ENCODE measurements at places on chromosomes 5 and 9. TPM values are rescaled to one million over a fixed set of nuclear protein-coding genes. Genes with fewer than 3 reads are reported as not detected.

DNA sequence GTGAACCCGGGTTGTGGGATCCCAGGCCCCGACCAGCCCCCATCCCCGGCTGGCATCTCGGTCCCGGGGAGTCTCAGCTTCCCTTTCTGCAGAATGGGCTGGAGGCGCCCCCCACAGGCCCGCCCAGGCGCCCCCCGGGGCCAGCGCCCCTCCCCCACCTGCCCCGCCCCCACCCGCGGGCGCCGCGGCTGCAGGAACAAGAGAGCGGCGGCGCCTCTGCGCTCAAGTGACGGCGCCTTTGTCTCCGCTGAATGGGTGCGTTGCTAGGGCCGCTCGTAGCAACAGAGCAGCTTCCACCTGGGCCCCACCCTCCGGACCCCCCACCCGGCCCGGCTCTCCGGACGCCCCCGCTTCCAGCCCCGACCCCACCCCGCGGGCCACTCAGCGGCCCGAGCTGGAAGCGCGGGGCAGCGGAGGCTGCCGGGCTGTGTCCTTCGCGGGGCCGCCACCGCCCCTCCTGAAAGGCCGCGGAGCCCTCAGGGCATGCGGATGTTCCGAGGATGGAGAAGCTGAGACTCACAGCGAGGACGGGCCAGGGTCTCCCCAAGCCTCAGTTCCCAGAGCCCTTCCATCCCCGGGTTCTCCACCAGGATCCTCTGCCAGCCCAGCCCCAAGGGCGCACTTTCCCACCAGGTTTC is 27.5 kb downstream of the ADGRD2 start:
- DNase-seq = no peak

GRCh38 chr5:44797841-44798240 is 10.9 kb upstream of the MRPS30 start:
- no peak for DNase-seq

DNA sequence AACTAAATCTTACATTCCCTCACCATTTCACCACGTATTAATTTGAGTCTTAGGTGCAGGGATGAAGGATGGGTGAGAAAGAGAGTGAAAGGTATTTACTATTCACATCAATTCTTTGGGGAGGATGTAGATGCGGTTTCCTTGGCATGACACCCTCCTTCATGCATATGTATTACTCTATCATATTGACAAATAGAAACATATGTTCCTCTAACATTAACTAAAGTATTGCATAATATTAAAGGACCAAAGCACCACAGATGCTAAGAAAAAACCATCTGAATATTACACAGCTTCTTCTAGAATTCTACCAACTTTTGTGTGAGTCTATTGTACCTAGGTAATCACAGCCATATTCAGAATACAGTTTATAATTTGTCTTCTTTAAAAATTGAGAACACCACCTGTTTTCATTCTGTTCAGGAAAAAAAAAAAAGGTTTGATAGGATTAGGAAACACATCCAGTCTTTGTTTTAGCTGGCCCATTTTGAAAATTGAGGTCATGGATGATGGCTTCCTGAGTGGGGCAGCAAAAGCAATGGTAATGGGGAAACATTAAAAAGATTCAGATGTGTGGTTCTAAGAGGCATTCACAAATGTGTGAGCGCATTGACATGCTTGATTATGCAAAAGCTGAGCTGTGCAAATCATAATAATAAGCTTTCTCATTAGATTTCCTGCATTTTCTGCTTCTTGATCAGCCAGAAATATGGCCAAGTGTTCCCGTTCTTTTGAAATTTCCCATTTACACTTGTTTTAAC is 1011.5 kb upstream of the NUDT12 start:
- DNase-seq = no peak

GRCh38 chr9:85173967-85174366 is 504.4 kb downstream of the NTRK2 start:
- DNase-seq = no peak

DNA sequence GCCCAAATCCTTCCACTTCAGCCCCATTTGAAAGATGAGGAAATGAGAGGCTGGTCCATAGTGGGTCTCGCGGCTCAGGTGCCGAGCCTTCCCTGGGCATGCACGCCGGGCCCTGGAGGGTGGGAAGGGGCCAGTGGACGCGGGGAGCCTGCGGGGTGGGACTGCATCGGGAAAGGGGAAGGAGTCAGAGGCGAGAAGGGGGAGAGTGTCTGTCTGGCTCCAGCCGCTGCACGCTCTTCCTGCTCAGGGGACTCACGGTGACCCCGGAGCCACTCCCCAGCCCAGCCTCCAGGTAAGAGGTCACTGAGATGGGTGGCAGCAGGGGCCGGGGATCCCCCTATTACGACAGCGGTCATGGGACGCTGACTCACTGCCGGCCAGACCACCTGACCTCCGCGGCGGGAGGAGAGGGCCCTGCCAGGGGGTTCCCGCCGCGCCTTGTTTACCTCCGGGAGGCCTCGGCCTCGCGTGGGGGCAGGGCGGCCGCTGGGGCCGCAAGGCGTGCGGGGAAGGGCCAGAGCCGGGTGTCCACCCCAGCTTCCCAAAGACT is 1.9 kb upstream of the SQSTM1 start:
- peak; percentile 87 for DNase-seq

DNA sequence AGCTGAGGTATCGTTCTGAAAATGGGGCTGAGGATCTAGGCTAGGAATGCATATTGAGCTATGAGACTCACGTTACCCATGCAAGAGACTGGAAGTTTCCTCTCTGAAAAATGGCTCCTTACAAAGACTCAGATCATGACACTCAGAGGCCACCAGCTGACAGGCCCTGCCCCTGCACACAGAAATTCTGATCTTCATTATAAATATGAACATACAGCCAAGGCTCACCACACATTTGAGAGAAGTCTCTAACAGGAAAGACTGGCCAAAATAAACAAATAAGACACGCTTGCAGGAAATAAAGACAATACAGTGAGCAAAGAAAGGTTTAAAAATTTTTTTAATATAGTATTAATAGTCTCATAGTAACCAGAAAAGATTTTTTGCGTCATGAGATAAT is 365.9 kb downstream of the NFIB start:
- no peak for DNase-seq

DNA sequence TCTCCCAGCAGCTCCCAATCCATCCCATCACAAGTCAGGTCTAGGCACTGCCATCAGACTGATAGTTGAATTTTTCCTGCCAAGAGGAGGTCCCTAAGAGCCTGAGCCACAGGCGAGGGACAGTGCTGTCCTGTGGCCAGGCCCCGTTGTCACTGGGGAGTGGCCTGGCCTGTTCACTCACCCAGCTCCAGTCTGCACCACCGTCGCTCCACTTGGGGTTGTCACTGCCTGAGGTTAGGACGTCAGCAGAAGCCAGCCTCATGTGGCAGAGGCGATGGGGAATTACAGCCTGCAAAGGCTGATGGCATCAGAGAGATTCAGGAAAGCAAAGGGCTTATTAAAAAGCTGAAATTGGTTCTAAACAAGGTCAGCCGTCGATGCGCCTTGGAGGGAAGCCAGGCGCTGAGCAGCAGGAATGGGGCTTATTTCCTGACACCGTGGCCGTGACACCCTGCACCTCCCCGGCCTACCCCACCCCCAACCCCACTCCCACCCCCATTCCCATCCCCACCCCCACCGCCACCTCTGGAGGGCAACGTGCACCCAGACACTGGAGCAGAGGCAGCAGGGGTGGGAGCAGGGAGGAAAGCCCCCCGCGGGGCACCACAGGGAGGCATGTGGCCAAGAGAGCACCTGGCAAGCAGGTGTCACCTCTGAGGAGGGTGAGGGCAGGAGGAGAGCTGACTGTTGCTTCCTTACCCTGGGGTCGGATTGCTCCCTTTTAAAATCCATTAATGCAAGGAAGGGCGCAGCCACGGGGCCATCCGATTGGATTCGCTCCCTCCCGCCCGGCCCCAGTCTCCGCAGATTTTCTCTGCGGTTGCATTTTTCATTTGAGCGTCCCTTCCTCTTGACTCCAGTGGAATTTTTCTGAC is 3.1 kb upstream of the DBH start:
- DNase-seq = no peak

DNA sequence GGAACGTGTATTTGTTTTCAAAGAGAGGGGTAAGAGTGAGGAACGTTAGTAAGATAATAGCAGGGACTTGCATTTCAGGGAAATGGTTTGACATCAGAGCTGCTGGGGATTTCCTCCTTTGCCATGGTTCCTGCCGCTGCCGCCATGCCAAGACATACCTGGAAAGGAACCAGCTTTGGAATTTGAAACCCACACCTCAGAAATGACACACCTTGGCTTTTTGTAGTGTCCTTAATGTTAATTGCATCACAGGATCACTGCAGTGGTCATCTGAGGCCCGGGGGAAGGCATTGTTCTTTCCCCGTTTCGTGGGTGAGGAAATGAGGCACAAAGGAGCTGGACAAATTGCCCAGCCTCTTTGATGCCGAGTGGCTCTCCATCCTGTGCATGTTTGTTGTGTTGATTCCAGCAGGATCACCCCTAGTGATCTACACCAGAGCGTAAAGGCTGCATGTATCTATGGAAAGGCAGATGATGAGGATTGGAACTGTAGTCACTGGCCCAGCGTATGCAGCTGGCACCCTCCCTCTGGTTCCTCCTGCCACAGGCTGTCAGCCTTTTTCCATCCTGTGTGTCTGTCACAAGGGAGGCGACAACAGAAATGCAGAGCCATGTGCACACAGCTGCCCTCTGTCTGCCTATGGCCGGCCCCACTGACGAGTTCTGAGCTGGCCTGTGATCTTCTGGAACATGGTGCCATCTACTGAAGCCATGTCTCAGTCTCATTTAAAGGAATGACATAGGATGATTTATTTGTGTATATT is 37.8 kb downstream of the SLC46A2 start:
- no peak for DNase-seq

- DNase-seq = no peak
Observed at GRCh38 chr9:3534614-3535404, 9.0 kb upstream of the RFX3 start.

- no peak for DNase-seq
Observed at GRCh38 chr5:149831492-149831891, 101.4 kb downstream of the PPARGC1B start.

DNA sequence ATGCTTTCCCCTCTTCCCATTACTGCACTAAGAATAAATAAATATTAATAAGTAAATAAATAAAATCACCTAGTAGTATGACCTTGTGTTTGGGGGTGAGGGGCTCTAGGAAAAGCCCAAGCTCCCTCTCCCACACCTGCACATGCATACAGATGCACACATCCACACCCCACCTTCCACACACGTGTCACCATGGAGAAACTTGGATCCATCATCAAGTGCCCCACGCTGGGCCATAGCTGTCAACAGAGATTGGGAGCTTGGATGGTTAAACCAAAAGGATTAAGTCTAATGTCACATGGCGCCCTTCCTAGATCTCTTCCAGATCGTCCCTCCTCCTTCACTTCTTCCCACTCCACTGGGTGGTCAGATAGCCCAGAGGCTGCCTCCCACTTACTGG is 37.0 kb downstream of the TMEM215 start:
- DNase-seq = no peak

DNA sequence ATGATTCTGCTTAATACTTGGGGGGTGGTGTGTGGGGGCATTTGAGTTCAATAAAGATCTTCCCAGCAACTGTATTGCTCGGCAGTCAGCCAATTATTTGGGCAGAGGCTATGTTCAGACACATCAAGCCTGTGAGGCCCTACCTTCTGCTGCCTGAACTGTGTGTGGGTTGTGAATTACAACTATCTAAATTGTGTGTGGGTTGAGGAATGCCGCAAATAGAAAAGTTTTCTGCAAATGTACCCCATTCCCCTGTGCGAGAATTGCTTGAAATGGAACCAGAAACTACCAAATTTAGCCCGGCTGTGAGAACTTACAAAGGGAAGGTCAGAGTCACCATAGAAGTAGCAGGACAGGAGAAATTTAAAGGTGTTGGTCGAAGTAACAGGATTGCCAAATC is 360.0 kb upstream of the PIK3R1 start:
- DNase-seq = no peak

GRCh38 chr5:150644058-150644457 is 3.6 kb downstream of the SYNPO start:
- no peak for DNase-seq

DNA sequence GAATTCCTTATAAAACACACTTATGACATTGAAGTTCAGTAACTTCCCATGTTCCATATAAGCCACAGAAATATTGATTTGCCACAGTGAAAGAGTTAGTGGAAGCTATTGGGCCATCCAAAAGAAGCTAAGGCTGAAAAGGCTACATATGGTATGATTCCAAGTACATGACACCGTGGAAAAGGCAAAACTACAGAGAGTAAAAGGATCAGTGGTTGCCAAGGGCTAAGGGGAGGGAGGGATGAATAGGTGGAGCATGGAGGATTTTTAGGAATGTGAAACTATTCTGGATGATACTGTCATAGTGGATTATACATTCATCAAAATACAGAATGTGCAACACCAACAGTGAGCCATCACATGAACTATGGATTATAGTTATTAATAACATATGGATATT is 109.7 kb downstream of the F2RL2 start:
- peak; percentile 69 for DNase-seq

DNA sequence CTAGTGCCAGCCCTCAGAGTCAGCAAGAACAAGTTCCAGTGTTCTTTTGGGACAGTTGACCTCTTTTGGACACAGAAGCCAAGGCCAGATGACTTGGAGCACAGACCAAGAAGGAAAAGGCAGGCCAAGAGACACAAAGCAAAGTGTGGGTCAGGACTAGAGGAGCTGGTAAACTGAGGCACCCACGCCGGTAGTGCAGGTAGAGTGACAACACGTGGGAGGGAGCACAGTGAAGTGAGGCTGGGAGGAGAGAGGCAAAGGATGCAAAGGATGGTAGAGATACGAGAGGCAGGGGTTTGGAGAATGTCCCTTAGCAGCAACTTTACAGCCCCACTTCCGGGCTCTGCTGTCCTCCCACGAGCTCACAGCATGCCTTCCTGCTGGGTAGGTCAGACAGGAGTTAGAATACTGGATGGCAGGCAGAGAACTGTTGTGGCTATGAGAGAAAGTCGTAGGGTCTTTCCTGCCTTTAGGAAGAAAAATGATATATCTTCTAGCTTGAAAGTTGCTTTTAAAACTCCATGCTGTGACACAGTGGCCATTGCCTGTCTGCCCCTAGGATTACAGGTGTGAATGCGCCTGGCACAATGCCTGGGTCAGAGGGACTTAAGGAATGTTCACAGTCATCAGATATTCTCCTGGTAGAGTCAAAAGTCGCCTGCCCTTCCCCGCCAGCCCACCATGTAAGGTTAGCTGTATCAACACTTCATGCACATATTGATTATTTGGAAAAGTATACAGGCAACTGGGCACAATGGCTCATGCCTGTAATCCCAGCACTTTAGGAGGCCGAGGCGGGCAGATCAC is 97.9 kb downstream of the PDE8B start:
- DNase-seq = no peak

- DNase-seq = no peak
Observed at GRCh38 chr5:54760182-54760935, 225.0 kb downstream of the ESM1 start.

DNA sequence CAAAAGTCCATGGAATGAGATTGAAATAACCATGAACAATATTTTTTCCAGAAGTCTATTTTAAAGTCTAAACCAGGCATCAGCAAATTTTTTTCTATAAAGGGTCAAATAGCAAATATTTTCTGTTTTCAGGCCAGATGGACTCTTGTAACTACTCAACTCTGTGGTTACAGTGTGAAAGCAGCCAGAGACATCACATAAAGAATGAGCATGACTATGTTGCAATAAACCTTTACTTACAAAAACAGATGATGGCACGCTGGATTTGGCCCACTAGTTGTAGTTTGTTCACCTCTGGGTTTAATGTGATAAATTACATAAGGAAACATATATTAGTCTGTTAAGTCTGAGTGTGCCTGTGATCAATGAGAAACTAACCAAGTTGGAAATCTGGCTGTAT is 319.2 kb downstream of the TRPM3 start:
- DNase-seq = no peak

SLC35D2 gene
- polyA plus RNA-seq = 24.5 TPM

SLC6A7 gene
- polyA plus RNA-seq = 0.24 TPM

CDX1 gene
- polyA plus RNA-seq = not detected

PDE6A gene
- 0.07 TPM for polyA plus RNA-seq

PHF2 gene
- polyA plus RNA-seq = not detected

ZDHHC21 gene
- polyA plus RNA-seq = 14.1 TPM

SAXO1 gene
- 0.08 TPM for polyA plus RNA-seq

IRF1 gene
- 9.4 TPM for polyA plus RNA-seq

All from muscle of arm (tissue), 14 donors.